Cerebellum (tissue), 4 donors: ENCODE measurements at places on chromosomes 12 and 14. TPM values are rescaled to one million over a fixed set of nuclear protein-coding genes. Genes with fewer than 3 reads are reported as not detected.

ZC2HC1C gene
- 1.1 TPM for total RNA-seq

PUS7L gene
- 35.6 TPM for total RNA-seq

LRRC10 gene
- total RNA-seq: not detected

EXOC3L4 gene
- 0.36 TPM for total RNA-seq

CCDC196 gene
- total RNA-seq: not detected

INHBE gene
- not detected for total RNA-seq

STAB2 gene
- total RNA-seq: not detected

TMEM233 gene
- not detected for total RNA-seq

SLC25A3 gene
- 237 TPM for total RNA-seq

PLA2G1B gene
- total RNA-seq: 0.64 TPM

RIMBP2 gene
- 14.5 TPM for total RNA-seq

INHBC gene
- not detected for total RNA-seq

KLHL28 gene
- total RNA-seq: 36.3 TPM

ASIC1 gene
- total RNA-seq: 20.5 TPM

RACGAP1 gene
- total RNA-seq: 38.3 TPM

KRT77 gene
- total RNA-seq: 0.09 TPM
